Transverse colon (tissue), 4 donors: ENCODE measurements at places on chromosomes 11 and 22.

DNA sequence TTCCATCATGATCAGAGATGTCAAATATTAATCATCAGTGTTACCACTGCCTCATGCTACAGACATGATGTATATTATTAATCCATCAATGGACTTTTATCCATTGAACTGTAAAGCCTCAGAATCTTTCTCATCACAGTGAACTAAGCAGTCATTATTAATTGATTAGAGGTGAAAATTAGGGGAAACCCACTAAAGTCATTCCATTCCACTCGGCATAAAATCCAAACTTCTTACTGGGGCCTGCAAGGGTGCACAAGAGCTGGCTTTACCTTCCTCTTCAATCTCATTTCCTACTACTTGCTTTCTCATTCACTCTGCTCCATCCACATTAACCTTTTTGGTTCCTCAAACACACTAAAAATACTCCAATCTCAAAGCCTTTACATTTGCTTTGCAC, 7.9 kb upstream of the CD44 start:
- DNase-seq, result no peak

DNA sequence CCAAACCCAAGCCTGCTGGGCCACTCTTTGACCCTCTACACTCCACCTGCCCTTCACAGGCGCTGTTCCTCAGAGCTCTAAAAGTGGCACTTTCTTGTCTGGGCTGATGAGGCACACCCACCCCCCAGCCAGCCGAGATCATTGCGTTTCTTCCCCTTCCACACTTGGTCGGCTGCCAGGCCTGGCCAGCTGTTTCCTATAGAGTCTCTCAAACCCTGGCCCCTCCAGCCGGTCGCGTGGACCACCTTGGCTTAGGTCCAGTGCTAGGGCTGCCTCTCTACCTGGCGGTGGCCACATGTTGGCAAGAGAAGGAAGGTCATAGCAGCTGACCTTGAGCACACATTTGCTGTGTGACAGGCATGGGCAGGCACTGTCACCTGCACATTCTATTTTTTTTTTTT, 60.6 kb downstream of the PPP6R2 start:
- peak; percentile 56 for DNase-seq

DNA sequence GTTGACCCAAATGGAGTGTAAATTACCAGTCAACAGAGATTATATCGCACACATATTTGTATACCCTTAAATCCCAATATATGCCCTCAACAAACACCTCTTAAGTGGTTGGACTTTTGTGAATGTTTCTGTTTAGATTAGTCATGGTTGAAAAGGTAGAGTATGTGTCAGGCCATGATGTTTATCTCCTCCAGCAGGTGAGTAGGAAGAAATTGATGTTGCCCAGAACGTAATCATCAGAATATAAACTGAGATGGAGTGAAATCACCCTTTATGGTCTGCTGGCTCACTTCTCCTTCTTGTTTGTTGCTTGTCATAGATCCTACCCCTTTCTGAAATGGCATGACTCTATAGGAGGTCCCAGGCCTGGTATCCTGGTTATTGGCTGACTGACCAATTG, 431.8 kb downstream of the ETS1 start:
- no peak for DNase-seq

DNA sequence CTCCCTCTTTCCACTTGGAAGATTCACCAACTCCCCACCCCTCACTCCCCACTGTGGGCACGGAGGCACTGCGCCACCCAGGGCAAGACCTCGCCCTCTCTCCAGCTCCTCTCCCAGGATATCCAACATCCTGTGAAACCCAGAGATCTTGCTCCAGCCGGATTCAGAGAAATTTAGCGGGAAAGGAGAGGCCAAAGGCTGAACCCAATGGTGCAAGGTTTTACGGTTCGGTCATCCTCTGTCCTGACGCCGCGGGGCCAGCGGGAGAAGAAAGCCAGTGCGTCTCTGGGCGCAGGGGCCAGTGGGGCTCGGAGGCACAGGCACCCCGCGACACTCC, 397 bp upstream of the CD44 start:
- no peak for DNase-seq

DNA sequence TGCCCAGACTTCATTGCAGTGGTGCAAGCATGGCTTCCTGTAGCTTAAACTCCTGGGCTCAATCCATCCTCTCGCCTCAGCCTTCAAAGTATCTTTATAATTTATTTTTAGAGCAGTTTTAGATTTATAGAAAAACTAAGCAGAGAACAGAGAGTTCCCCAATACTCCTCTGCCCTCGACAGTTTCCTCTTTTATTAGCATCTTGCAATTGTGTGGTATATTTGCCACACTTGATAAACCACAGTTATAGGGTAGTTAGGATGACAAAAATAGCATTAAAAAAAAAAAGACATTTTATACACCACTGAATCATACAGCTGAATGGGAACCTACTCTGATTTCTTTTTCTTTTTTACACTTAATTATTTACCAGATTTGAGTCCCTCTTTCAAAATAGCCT, 31.2 kb downstream of the MS4A2 start:
- DNase-seq, result no peak

DNA sequence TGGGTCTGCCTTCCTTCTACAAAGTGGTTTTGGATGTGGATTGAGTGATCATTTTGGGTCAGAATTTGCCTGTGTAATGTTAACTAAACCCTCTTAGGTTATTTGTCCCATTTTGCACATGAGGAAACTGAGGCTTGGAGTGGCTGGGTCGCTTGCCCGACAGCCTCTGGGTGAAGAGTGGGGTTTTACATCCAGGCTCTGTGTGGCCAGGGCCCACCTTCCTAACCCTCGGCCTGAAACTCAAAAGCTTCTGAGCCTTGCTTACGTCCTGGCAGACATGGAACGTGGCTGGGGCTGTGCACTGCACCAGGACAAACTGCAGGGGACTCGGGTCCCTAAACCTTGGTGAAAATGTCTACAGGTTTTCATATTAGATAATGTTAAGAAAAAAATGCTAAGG, 542.4 kb downstream of the TBC1D22A start:
- no peak for DNase-seq

GRCh38 chr22:36151006-36151595, 9.5 kb downstream of the APOL3 start:
- no peak for DNase-seq

DNA sequence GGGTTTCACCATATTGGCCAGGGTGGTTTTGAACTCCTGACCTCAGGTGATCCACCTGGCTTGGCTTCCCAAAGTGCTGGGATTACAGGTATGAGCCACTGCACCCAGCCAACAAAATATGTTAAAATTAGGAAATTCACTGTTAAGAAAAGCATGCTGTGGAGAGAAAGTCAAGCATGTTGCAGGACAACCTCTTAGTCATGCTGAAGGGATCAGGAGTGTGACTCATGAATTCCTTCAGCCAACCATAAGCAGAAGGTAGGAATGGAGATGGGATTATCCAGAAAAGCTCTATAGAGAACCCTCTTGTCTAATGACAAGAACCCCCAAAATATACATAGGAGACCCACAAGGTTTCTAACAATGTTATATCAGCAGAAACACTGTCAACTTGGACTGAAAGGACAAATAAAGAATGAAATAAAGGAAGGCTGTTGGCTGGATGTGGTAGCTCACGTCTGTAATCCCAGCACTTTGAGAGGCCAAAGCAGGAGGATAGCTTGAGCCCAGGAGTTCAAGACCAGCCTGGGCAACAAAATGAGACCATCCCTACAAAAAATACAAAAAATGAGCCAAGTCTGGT, 16.0 kb downstream of the MRTFA start:
- DNase-seq, result no peak

GRCh38 chr11:14342906-14343305, 16.1 kb downstream of the RRAS2 start:
- no peak for DNase-seq

DNA sequence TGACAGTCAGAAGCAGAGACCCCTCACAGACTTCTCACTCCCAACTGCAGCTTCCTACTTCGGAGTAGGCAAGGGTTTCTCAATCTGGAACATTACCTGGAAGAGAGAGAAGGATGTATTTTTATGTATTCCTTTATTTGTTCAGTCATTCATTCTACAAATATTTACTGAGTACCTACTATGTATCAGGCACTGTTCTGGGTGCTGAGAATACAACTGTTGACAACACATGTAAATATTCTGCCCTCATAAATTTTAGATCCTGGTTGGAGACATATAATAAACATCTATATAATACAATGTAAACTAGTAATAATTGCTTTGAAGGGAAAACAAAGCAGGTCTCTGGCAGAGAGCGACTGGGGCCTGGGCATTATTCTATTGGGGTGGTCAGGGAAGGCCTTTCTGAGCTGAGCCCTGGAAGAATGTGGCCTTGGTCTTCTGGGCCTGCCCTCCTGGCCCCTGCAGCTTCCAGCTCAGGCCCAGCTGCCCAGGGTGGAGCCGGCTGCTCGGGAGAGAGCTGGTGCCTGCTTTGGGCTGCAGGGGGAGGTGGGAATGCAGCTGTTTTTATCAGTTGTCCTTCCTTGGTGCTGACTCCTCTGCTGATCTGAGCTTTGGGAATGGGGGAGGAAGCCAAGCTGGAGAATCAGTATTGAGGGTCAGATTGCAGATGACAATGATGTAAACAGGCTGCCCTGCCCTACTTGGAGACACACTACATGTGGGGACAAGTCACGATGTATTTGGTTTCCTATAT, 46.8 kb downstream of the PKNOX2 start:
- no peak for DNase-seq

GRCh38 chr11:6681505-6681904, 1.6 kb downstream of the MRPL17 start:
- no peak for DNase-seq

DNA sequence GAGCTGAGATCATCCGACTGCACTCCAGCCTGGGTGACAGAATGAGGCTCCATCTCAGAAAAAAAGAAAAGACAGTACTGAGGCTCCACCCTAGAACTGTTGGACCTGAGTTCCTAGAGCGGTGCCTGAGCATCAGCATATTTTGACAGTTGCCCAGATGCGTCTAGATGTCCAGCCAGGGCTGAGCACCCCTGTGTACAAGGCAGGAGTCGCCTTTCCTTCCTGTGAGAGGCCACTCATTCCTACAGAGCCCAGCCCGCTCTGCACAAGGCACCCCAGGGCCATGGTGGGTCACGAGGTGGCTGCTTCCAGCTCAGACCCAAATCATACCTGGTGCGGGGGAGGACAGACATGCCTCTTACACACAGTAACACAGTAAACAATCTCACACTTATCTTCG, 15.9 kb downstream of the SAMM50 start:
- DNase-seq, result no peak

DNA sequence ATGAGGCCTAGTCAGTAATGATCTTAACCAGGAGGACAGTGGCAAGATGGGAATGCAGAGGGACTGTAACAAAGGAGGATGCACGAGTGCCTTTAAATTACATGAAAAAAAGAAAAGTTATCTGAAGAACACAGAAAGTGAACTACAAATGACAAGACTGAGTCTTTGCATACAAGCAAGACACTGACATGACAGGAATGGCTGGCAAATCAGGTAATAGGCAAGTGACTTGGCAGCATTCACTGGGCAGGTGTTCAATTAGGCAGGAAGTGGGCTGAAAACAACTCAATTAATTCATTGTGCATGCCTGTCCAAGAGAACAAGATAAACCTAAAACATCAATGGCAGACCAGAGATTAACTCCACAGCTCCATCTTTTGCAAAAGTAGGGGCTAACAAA, 24.0 kb downstream of the SMCO4 start:
- DNase-seq, result no peak

DNA sequence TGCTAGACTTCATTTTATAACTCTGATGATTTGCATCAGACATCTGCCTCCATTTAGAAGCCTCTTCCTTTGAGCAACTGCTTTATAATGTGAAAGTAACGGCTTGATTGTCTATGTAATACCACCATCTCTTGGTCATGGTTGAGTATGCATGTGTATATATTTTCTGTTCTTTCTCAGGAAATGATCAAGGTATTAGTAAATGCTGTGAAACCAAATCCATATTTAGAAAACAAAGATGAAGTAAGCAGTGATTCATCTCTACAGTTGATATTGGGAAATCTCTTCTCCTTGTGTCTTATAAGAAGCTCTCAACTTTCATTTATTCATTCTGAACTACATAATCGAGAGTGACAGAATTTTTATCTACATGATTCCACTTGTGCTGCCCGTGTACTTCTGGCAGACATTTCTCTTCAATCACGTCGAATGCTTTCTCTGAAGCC, 104.6 kb upstream of the ANO3 start:
- no peak for DNase-seq

DNA sequence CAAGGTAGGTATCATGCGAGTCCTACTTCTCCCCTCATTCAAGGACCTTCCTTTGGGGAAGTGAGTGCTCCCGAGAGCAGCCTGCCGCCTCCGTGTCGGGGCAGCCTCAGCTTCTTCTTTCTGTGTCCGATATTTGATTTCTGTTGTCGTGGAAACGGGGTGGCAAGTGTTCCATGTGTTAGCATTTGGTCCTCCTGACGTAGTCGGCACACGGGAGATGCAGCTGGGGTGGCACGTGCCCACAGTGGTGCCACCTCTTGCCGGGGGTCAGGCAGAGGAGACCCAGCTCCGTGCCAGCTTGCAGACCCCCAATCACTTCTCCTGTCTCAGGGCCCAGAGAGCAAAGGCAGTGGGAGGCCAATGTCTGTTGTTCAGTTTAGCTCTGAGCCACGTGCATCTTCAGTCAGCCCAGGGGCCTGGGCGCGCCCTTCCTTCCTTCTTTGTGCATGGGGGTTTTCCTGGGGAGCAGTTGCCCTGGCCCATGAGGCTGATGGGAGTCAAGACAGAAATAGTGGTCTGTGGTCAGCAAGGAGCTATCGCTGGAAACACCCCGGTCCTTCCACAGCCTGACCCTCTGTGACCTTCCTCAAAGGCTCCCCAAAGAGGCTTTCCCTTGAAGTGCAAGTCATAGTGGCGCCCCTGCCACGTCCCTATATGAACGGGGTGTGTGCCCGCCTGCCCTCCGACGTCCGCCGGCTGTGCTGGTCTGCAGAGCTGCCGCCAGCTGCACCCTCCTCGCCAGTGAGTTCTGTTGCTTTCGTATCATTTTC, 44.5 kb downstream of the PARVB start:
- peak; percentile 38 for DNase-seq

GRCh38 chr11:57646194-57646798, 3.4 kb downstream of the YPEL4 start:
- DNase-seq, result no peak

GRCh38 chr11:111499483-111499882, 12.7 kb downstream of the BTG4 start:
- no peak for DNase-seq

DNA sequence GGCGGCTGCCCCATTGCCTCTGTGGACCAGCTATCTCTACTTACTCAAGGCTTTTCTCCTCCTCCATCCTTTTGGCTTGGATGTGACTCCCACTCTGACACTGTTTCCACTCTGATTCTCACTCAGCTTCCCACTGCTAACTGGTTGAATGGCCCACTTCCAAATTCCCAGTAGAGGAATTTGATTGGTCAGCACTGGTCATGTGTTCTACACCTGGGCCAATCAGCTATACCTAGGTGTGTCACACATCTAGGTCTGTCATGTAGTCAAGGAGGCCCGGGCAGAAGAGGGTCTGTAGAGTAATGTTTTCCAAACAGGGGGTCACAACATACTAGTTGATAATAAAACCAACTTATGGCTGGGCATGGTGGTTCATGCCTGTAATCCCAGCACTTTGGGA, 53.3 kb downstream of the TPBGL start:
- no peak for DNase-seq
